ENCODE measurements at places on chromosomes 5 and 9. TPM values are rescaled to one million over a fixed set of nuclear protein-coding genes. Genes with fewer than 3 reads are reported as not detected.
A peak's percentile ranks its signal among the peaks of the same experiment; 100 is the strongest.

DNA sequence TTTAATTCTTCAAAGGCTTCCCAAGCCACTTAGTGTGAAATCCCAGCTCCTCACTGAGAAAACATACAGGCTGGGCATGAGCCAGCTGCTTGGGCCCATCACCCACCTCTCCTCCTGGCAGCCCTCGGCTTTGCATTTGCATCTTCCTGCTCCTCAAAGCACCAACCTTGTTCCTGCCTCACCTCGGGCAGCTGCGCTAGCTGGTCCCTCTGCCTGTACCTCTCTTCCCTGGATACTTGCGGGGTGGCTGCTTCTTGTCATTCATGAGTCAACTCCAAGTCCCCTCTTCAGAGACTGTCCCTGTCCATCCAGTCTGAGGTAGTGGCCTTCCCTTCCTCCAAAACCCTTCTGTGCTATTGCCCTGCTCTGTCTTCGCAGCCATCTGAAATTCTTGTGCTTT, 116.1 kb upstream of the CXCL14 start:
- no peak for DNase-seq

DNA sequence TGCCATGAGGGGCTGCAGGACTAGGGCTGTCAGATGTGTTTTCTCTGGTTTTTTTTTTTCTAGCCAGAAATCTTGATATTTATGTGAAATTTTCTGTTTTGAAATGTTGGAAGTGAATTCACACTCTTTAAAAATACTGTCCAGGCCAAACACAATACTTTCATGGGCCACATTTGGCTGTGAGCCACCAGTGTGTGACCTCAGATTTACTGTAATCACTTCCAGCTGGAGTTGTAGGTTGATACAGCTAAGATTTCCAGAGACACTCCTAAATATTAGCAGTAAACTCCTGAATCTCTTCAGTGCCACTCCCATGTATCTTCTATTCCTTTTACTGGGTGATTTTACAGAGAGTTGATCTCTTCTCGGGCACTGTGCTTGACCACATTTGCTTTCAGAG, 92.2 kb upstream of the CKMT2 start:
- DNase-seq: no peak

S1PR3 gene
- total RNA-seq: 61.7 TPM

- no peak for DNase-seq
These were observed 142.0 kb upstream of the SH3GL2 start for GRCh38 chr9:17436854-17437253.

GRCh38 chr5:113216545-113216944, 218.2 kb downstream of the TSSK1B start:
- DNase-seq: no peak

- DNase-seq: no peak
These were observed 267.6 kb upstream of the DMRT1 start for GRCh38 chr9:573691-574410.

DIAPH1 gene
- total RNA-seq: 35.5 TPM

NFIB gene
- 111 TPM for total RNA-seq

GRCh38 chr9:29882767-29883166, 2309.5 kb upstream of the C9orf72 start:
- DNase-seq: no peak

DNA sequence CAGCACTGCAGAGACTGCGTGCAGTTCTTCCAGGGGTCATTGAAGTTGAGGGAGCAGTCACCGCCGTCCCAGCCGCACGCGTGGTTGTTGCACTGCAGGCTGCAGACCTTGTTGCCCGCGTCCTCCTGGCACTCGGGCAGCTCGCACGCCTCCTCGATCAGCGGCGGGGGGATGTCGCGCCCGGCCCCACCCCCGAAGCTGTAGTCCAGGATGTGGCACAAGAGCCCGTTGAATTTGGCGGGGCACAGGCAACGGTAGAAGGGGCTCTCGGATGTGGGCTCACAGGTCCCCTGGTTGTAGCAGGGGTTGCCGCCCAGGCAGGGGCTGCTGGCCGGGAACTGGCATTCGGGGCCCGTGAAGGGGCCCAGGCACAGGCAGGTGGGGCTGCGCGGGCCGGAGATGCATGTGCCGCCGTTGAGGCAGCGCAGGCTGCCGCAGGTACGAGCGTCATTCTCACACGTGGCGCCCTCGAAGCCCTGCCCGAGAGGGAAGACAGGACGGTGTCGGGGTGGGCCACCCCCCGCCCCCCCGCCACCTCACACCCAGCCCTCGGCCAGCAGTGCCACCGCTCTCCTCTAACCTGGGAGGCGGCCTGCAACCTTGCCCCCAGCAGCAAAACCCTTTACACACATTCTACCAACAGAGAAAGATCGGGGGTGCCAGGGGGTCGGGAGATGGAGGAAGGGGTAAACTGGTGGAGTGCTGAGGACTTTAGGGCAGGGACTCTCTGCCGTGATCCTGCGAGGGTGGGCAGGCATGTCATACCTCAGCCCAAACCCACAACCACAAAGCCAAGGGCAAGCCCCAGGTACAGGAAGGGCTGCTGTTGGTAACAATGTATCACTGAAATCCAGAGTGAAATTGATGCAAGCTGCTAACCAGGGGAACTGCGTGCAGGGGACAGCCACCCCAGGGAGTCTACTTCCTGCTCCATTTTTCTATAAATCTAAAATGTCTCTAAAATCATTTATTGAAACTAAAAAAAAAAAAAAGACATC, 22.9 kb upstream of the SEC16A start:
- no peak for DNase-seq

HCN1 gene
- total RNA-seq: not detected

- DNase-seq: no peak
These were observed 3.9 kb downstream of the SHROOM1 start for GRCh38 chr5:132826424-132827082.

DNA sequence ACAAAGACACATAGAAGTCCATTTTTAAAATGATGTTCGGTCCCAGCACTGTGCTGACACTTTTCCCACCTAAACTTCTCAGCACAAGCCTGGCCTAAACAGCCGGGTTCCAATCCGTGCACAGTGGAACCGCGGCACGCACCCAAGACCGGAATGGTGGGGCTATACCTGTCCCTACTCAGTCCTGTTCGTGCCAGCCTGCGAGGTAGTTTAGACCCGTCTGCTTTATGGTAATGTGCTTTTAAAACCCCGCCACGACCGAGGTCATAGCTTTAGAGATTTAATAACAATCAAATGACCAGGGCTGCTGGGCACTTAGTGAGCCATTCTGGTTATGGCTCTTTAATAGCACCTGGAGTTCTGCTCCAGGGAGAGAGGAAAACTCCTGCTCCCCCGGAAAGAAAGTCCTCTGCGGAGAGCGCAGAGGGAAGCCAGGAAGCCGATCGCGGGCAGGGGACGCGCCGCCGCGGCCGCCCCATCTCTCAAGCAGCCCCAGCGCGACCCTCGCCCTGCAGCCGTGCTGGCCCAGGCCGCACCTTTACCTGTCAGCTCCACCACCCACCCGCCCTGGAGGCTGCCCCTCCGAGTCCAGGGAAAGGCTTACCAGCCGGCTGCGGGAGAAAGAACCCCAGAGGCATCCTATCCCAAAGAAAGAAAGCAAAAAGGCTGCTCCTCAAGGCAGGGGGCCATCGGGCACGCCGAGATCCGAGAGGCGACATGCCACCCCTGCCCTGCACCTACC, 511 bp downstream of the ARL15 start:
- DNase-seq: peak; percentile 27

DNA sequence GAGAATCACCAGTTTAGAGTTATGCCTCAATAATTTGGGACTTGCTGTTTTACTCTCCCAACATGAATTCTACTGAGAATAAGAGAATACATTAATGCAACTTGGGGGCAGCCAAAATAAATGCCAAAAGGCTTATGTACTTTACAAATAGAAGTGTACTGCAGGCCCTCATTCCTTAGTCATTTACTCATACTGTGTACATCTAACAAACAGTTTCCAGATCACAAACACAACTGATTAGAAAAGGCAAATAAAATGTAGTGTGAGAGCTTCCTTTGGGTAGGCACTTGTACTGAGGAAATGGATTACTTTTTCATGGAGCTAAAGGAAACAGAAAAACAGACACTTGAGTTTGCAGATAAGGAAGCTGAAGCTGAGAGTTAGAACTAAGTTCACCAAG, 12.6 kb downstream of the ANKDD1B start:
- DNase-seq: no peak

DNA sequence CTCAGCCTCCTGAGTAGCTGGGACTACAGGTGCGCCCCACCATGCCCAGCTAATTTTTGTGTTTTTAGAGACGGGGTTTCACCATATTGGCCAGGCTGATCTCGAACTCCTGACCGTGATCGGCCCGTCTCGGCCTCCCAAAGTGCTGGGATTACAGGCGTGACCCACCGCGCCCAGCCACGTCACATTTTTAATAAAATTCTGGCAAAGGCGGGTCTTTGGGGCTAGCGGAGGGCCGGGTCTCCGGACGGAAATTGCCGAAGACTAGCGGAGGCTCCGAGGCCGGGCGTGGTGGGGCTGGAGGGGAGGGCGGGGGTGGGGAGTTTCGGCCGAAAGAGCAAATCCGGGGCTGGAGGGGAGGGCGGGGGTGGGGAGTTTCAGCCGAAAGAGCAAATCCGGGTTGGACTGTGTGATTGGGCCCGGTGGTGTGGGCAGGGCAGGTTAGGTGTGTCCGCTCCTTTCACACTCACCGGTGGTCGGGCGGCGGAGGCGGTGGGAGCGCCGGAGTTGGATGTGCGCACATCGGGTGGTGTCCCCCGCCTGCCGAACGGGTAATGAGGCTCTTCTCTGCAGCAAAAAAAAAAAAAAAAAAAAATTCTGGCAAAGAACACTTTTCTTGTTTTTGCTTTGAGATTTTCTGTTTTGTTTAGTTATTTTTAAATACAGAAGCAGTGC, 27.1 kb downstream of the RUFY1 start:
- DNase-seq: no peak

UTP15 gene
- 24.9 TPM for total RNA-seq

All from omental fat pad (tissue), 4 donors.